ENCODE measurements at places on chromosomes 11 and 22. TPM values are rescaled to one million over a fixed set of nuclear protein-coding genes. Genes with fewer than 3 reads are reported as not detected.

DNA sequence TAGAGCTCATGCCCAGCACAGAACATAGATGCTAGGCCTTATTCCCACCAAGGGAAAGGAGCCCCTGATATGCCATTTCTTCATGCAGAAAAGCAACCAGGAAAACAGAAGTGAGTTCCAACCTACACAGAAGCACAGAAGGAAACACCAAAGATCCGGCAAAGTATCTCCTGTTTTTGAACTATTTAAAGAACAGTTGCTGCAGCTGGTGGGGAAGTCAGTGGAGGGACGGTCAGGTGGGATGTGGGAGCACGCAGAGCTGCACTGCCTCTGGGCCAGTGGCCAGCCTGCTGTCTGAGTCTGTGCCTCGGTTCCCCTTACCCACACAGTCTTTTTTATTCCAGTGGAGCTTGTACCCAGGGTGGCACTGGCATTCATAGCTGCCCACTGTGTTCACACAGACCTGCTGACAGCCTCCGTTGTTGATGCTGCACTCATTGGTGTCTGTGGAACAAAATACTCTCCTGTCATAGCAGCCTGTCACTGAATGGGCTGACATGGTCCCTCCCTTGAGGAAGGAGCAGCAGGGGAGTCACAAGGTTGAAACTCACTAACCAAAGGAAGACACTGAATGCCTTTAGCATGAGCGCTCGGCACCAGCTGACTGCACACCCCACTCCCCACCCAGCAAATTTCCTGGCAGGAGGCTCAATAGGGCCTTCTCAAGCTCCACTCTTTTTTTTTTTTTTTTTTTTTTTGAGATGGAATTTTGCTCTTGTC, 37.9 kb downstream of the SCUBE2 start:
- DNase-seq: no peak

MPZL3 gene
- total RNA-seq: 0.54 TPM

DNA sequence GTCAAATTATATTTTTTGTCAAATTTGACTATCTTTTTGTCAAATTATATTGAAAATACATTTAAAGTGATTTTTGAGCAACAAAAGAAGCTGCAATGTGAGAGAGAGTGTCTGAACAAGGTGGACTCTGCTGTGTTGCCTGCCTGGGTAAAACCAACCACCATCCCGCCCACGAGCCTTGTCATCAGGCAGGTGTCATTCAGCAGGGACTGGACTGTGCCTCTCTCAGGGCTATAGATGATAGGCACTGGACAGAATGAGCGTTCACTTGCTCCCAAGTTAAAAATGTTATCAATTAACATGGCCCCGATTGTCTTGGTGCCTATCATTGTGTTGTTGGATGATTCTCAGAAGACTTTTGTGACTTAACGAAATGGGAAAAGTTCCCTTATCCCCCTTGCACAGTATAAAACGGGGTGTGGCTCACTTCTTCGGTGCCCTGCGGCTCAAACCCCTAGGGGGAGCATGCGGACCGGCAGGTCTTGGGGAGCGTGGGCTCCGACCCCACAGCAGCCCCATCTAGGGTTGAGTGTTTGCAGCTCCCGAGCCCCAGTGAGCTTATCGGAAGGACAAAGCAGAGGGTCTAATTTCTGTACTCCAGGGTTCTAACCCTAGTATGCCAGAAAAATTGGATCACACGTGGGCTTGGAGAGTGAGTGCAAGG, 1.7 kb downstream of the APOL5 start:
- DNase-seq: no peak

DNA sequence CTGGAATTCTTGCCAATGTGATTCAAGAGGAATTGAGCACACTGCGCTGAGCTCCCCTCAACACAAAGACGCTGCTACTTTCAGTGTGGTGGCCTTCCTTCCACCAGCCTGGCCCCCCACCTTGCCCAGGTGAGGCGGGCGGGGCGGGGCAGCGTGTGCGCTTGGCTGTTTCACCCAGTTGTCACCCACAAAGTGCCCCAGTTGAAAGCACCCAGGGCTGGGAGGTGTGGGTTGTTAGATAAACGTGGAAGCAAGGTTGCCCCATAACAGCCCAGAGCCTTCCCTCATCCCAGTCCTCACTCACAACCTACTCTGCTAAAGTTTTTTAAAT, 43.1 kb downstream of the CACNG2 start:
- no peak for DNase-seq

DNA sequence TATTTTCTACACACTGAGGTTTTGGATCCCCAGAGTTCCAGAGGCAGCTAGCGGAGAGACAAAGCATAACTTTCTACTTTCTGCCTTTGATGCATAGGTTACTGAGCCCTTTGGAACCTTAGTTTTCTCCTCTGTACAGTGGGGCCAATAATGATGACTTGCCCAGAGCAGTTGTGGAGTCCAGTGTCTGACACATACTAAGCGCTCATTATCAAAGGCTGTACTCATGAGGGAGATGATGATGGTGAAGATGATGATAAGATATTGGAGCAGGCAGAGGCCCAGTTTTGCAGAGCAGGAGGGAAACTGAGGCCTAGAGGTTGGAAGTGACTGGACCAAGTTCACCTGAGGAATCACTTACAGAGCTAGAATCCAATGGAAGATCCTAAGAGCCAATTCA, 458.0 kb downstream of the MIAT start:
- no peak for DNase-seq

DNA sequence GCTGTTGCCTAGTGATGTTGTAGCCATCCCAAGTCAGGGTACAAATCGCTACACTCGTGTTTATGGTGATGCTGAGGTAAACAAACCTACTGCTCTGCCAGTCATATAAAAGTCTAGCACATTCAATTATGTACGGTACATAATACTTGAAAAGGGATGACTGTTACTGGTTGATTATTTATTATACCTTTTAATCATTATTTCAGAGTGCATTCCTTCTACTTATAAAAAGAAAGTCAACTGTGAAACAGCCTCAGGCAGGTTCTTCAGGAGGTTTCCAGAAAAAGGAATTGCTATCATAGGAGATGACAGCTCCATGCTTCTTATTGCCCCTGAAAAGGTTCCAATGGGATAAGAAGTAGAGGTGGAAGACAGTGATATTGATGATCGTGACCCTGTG, 652.5 kb upstream of the KIRREL3 start:
- DNase-seq: no peak

MISFA gene
- total RNA-seq: 1.7 TPM

RIBC2 gene
- total RNA-seq: 0.71 TPM

- DNase-seq: no peak
Observed at GRCh38 chr22:46669201-46669600, 49.0 kb downstream of the GRAMD4 start.

GRCh38 chr11:31720671-31721365, 90.3 kb downstream of the PAX6 start:
- no peak for DNase-seq

DNA sequence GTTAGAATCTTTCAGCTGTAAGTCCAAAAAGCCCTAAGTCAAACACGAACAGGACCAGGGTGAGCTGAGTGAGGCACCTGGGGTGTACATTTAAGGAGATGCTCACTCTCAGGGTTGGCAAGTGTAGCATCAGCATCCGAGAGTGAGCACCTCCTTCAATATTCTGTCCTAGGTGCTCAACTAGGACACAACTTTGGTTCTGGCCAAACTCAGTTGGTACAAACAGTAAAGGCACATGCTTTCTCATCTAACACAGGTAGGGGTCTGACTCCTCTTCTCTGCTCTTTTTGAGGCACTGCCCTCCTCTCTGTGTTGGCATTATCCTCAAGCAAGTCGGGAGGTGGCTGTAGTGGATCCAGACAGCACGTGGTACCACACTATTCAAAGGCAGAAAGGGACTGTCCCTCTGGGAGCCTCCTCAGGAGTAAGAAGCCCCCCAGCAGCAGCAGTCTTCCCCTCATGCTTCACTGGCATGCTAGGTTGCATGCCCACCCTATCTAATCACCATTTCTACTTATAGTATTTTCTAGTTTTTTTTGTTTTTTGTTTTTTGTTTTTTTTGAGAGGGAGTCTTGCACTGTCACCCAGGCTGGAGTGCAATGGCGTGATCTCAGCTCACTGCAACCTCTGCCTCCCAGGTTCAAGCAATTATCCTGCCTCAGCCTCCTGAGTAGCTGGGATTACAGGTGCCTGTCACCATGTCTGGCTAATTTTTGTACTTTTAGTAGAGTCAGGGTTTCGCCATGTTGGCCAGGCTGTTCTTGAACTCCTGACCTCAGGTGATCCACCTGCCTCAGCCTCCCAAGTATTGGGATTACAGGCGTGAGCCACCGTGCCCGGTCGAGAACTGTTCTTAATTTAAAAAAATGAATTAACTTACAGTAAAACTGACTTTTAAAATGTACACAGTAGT, 14.7 kb upstream of the MAPK1 start:
- DNase-seq: no peak

RBM7 gene
- 37.3 TPM for total RNA-seq

DERL3 gene
- total RNA-seq: 1.2 TPM

NRGN gene
- total RNA-seq: 28.9 TPM

OR5L1 gene
- total RNA-seq: not detected

- peak; percentile 31 for DNase-seq
Observed at GRCh38 chr11:26753723-26754504, 32.1 kb upstream of the SLC5A12 start.

OR51B2 gene
- not detected for total RNA-seq

ANO5 gene
- total RNA-seq: 5.4 TPM

RASSF10 gene
- total RNA-seq: not detected

DNA sequence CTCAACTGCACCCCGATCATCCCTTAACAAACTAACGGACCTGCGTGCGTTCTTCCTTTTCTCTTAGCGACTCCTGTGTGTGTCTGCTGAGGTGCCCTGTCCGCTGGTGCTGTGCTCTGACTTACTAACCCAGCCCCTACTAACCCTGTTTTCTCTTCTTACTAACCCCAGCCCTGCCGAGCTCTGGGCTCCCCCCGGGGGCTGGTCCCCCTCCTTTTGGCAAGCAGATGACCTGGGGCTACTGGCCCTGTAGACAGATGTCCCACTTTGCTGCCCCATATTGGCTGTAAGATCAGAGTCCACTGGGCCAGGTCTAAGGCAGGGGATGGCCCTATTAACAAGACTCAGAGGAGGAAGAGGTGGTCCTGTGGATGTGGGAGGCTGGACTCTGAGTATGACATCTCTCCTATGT, 14.7 kb downstream of the MIAT start:
- DNase-seq: no peak

OR52R1 gene
- not detected for total RNA-seq

POU2AF2 gene
- not detected for total RNA-seq

GRCh38 chr22:44962741-44963454, 46.9 kb downstream of the PHF21B start:
- DNase-seq: no peak

DNA sequence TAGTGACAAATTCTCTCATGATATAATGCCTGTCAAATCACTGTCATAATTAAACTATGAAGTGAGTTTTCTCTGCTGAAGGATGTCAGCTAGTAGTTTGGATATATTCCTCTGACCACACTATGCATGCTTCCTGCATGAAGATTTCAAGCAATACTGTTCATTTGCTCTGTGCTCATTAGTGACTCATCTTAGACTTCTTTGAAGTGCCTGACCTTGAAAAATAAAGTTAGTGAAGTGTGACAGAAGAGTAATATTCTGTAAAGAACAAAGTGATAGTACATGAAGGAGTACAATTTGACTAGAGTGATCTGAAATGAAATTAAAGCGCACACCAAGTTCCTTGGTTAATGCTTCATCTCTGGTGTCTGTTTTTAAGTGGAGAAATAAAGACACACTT, 629.5 kb upstream of the ANO3 start:
- DNase-seq: no peak

DNA sequence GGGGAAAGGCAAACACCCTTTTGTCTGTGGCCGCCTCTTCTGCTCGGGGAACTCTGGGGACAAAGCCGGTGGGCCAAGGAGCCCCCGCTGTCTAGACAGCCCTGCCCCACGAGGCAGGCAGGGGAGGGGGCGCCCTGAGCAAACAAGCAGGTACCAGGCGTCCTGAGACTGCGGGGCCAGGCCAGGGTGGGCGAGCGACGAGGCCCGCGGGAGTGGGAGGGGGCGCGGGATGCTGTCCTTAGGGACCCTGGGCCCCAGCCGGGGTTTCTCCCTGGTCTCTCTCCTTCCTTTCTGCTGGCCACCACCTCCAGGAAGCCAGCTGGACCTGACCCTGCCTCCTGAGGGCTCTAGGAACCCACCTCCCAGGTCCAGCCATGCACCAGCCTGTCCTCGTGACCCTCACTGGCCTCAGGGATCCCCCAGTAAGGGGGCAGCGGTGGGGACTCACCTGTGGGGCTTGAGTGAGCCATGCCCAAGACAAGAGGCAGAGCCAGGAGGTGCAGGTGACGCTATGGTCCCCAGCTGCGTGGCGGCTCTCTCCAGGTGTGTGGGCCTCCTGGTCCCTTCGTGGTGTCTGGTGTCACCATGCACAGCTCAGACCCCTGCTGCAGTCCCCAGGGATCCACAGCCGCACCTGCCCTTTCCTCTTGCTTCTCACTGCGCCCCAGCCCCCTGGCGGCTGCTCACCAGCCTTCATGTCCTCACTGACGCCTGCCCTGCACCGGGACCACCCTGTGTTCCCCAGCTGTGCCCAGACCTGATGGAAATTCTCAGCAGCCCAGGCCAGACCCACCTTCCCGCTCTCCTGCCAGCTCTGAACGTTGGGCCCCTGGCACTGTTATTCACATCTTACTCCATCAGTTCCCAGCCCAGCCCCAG, 26.5 kb upstream of the MUC5AC start:
- no peak for DNase-seq

CHST1 gene
- total RNA-seq: 59.2 TPM

- no peak for DNase-seq
Observed at GRCh38 chr11:59192446-59193020, 20.2 kb downstream of the MPEG1 start.

SLC25A18 gene
- 6.4 TPM for total RNA-seq
